ENCODE measurements at places on chromosomes 6 and 20. TPM values are rescaled to one million over a fixed set of nuclear protein-coding genes. Genes with fewer than 3 reads are reported as not detected.

- no peak for DNase-seq
Observed at GRCh38 chr6:167762259-167762962, 64.3 kb upstream of the AFDN start.

DNA sequence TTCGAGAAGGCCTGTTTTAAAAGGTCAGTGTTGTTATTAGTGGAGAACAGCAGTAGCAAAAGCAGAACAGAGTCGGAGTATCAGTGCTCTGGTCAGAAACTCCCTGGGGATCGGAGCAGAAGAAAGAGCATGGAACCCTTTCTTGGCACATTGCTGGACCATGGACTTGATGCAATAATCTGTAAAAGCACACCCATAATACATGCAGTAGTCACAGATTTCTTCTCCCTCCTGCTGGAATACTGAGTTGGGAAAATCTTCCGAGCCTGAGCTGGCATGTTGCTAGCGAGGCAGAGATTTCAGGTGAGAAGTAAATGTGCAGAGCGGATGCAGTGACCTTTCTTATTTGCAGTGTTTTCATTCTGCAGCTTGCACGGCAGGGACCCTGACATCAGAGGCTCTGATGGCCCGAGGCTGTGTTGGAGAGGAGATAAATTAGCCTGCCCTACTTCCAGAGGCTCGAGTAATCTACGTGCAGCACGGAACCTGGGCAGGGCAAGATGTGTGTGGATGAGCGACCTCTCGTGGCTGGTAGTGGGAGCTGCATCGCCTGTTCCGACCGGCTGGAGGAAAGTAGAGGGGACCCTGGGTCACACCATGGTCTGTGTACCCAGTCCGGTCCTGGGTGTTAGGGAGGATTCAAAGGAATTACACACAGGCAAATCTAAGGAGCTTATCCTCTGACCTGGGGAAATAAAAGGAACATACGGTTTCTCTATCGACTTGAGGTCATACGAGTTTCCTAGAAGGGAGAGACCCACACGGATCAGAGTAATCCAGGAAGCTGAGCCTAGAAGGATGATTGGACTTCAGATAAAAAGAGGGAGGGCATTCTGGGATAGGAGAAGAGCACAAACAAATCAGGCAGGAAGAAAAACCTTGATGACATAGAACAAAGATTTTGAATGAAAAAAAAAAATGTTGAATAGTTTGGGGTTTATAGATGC, 137.0 kb upstream of the STMND1 start:
- DNase-seq, result peak; percentile 54

- peak; percentile 70 for DNase-seq
Observed at GRCh38 chr6:111759836-111760785, 113.1 kb downstream of the FYN start.

DNA sequence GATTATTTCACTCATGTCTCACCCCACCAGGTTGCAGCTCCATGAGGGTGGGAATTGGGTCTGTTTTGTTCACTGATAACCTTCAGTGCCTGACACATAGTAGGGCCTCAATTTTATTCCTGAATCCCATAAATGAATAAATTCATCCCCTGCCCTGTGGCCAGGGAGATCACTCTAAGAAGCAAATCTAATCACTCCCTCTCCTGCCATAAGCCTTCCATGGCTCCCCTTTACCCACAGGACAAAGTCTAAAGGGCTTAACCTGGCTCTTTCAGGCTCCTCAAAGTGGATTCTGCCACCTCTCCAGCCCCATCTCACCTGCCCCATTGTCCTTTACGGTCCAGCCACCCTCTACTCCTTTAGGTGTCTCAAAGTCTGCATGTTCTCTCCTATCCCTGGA, 141.8 kb upstream of the PTPN1 start:
- DNase-seq, result no peak

- no peak for DNase-seq
Observed at GRCh38 chr20:54212226-54212625, 4.3 kb downstream of the PFDN4 start.

DNA sequence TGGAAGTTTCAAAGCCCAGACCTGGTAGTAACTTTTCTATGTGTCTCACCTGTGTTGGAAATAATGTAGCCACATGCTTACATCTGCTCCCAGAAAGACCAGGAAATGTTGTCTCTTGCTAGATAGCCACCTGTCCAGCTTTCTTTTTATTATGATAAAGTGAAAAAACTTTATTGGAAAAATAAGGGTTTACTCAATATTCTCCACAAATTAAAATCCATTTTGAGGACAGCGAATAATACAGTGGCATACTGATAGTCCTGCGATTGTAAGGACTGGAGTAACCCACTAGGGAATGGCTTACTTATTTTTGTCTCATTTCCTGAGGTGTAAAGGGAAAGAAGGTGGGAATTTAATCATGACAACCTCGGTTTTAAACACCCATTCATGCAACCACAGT, 100.1 kb downstream of the HFE start:
- DNase-seq, result no peak

- no peak for DNase-seq
Observed at GRCh38 chr6:119163006-119163405, 84.5 kb upstream of the FAM184A start.

- DNase-seq, result no peak
Observed at GRCh38 chr20:44112889-44113617, 73.9 kb downstream of the JPH2 start.

GRCh38 chr6:13268913-13269518, 59.3 kb downstream of the TBC1D7 start:
- no peak for DNase-seq

- DNase-seq, result peak; percentile 90
Observed at GRCh38 chr20:63272105-63273058, at the start of gene ARFGAP1. ARFGAP1 (plus strand) TSS chr20:63272813; CDS start chr20:63275581, 2,768 bp downstream.

GRCh38 chr20:6104493-6105188, 18.2 kb downstream of the FERMT1 start:
- no peak for DNase-seq

DNA sequence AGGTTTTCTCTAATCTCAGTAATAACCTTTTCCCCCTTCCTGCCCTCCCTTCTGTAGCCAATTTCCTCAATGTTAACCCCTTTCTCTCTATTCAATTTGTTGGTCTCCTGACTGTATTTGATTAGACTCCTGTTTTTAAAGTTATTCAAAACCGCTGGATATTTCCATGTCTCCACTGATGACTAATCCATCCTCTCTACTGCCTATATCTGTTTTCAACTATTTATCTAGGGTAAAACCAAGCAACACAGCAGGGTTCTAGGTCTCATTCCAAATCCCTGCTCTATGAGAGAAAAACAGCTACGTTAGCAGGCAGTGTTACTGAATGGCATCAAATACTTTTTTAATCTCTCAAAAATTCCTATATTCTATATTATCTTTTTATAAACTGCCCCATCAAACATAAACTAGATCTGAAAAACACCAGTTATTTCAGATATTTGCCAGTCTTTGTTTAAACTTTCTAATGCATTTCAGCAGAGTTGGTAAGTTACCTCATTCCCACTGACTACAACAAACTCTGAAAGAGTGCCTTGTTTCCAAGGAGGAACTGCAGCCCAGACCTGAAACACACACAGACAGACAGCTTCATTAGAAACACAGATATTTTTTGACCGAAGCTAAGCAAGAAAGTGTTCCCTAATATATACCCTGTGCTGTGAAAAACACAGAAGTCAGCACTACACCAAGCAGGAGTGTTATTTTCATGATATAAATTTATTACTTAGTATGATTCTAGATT, 8.2 kb downstream of the RTN4IP1 start:
- no peak for DNase-seq

- DNase-seq, result no peak
Observed at GRCh38 chr20:22576273-22576672, 8.1 kb downstream of the FOXA2 start.

- no peak for DNase-seq
Observed at GRCh38 chr6:13013681-13014503, 297.3 kb downstream of the PHACTR1 start.

DNA sequence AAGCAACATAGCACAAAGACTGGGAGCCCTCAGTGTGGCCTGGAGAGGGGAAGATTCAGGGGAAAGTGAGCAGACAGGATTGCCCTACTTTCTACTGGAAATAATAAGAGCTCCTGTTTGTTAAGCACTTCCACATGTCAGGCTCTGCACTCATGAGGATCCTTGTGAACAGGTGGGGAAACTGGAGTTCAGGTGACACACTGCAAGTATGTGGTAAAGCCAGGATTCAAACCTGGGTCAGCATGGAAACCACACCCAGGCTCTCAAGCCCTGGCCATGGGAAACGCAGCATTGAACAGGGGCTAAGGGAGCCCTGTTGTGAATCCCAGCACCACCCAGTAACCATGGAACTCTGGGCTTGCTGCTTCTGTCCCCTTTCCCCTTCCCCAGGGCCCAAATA, 42.8 kb upstream of the ID1 start:
- DNase-seq, result no peak

DNA sequence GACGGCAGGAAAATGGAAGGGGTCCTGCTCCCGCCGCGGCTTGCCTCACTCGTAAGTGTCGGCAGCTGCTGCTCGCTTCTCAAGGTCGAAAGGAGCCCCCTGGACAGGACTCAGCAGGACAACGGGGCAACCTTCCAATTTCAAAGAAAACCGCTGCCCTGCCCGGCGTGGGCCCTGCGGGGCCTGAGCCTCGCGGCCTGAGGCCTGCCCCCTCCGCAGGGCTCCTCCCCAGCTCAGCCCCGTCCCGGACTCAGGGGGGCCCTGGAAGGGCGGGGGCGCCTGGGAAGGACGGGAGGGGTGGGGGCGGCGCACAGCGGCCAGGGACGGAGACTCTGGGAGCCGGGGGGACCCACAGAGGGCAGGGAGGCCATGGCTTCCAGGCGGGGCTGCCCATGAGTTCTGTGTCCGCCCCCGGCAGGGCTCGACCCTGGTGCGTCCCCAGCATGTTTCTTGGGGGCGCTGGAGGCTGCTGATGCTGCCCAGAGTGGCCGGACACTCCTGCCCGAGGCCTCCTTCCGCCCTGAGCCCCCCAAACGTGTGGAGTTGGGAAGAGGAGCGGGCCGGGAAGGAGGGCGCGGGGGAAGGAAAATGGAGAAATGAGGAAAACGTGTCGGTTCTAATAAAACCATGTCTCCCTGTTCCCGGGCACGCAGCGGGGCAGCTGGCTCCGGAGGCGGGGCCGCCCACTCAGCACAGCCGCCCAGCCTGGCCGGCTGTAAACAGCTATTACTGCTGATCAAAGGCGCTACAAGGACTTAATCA, 114.6 kb downstream of the DLL1 start:
- no peak for DNase-seq

GRCh38 chr6:163691049-163691448, 276.5 kb downstream of the QKI start:
- no peak for DNase-seq

DNA sequence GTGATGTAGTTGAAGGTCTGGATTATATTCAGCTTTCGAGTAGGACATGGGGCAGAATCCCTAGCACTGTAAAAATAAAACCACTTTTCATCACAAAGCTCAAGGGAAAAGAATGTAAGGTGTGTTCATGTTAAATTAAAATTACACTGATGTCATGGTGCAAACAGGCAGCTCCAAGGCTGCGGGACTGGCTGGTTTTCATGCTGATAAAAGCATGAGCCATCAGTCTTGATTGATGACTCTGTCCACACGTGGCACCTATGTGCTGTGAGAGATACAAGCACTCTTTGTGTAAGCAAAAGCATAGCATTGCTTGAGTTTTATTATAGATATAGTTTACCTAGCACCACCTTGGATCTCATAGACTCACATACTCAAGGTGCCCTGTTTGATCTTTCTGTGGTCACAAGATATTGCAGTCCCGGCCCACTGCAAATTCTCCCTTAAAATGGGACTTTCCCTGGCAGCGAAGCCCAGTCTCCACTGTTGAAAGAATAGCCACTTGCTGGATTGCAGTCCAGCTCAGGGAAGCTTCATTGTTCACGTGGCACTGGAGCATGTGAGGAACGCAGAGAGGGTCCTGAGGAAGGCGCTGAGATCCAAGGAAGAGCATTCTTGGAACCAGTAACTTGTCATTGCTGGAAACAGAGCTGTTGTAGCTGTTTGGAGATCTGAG, 90.6 kb downstream of the TIAM2 start:
- no peak for DNase-seq

- DNase-seq, result no peak
Observed at GRCh38 chr6:51116723-51117122, 298.1 kb downstream of the TFAP2B start.

- no peak for DNase-seq
Observed at GRCh38 chr6:40849546-40849945, 189.5 kb downstream of the UNC5CL start.

- DNase-seq, result no peak
Observed at GRCh38 chr6:137217801-137218472, 1.2 kb downstream of the IFNGR1 start.

DNA sequence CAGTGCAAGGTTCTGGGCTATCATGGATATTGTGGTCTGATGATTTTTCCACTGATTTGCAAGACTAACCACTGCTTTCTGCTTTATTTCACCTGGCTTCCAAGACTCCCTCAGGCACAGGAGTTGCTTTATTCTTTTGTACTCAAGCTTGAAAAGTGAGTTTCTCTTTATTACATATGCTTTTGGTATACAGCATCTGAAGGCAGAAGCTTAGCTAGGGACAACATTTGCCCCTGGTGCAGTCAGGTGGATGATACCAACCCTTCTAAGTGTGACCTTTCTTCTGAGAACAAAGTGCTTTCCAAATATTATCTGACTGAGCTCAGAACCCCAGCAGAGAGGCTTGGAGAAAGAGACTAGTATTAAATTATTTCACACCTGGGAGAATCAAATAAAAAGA, 94.0 kb upstream of the PHACTR1 start:
- no peak for DNase-seq

DNA sequence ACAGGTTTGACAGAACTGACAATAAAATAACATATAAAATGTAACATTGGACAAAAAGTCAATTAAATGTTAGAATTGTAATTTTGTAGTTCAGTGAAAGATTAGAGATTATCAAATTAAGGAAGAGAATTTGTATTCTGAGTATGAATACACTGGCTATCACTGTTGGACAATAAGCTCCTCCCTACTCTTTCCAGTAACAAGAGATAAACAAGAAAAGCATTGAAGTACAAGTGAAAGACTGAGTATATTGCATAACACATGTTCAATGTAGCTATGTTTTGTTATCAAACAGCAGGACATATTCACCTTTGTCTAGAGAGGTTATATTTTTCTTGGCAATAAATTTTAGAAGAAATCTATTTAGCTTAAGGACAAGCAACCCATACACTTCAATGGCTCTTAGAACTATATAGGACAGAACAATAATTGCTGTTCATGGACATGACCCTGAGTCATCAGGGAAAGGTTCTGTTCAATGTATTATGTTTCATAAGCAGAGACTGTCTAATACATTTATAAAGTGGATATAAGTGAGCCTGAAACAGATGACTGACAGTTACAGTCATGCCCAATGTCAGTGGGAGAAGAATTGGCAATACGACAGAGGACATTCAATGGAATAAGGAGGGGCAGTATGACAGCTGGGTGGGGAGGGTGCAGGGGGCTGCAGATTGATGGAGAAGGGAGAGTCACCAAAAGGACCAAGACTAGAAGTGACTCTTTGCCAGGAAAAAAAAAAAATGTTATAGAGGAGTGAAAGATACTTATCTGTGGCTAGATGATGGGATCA, 520.4 kb downstream of the FRK start:
- no peak for DNase-seq

Gene KHDC1L
- total RNA-seq, result not detected

Gene PTK6
- total RNA-seq, result 0.47 TPM

Gene PNPLA1
- total RNA-seq, result 0.20 TPM

Gene ENPP4
- 8.8 TPM for total RNA-seq

Gene ZNF512B
- 25.1 TPM for total RNA-seq

Gene MTFR2
- total RNA-seq, result 1.2 TPM

Gene ZNF165
- 7.2 TPM for total RNA-seq

Gene OOEP
- total RNA-seq, result not detected

Gene SLC17A3
- not detected for total RNA-seq

Gene GLYATL3
- not detected for total RNA-seq

Gene EPHA7
- not detected for total RNA-seq

Gene CEP57L1
- total RNA-seq, result 5.9 TPM

Gene TBXT
- total RNA-seq, result not detected

Gene PTCHD4
- not detected for total RNA-seq

Gene TMEM244
- not detected for total RNA-seq

Gene TP53INP2
- total RNA-seq, result 28.1 TPM

Gene POM121L2
- total RNA-seq, result not detected

All from T-cell (primary cell).